ENCODE measurements at places on chromosomes 11 and 22. TPM values are rescaled to one million over a fixed set of nuclear protein-coding genes. Genes with fewer than 3 reads are reported as not detected.

Gene BLID
- total RNA-seq, result not detected

Gene STK33
- 9.3 TPM for total RNA-seq

Gene MPPED2
- total RNA-seq, result 1.0 TPM

Gene APOC3
- total RNA-seq, result not detected

Gene OR9G4
- not detected for total RNA-seq

Gene MYRF
- total RNA-seq, result 0.27 TPM

Gene SMIM35
- 4.5 TPM for total RNA-seq

GRCh38 chr11:128227466-128227865, 359.9 kb downstream of the ETS1 start:
- no peaks in the 10 kb centered on the region for H3K36me3 ChIP-seq
- no peak for DNase-seq
- no peaks in the 10 kb centered on the region for H3K27me3 ChIP-seq
- no peak overlapping the region for H3K27ac ChIP-seq

- no peak overlapping the region for H3K27ac ChIP-seq
- no peaks in the 10 kb centered on the region for H3K27me3 ChIP-seq
- no peak for DNase-seq
- H3K36me3 ChIP-seq, result no peaks in the 10 kb centered on the region
- no peaks in the 10 kb centered on the region for H3K4me1 ChIP-seq
Measured at GRCh38 chr11:19648321-19648720, 64.3 kb upstream of the NAV2 start.

DNA sequence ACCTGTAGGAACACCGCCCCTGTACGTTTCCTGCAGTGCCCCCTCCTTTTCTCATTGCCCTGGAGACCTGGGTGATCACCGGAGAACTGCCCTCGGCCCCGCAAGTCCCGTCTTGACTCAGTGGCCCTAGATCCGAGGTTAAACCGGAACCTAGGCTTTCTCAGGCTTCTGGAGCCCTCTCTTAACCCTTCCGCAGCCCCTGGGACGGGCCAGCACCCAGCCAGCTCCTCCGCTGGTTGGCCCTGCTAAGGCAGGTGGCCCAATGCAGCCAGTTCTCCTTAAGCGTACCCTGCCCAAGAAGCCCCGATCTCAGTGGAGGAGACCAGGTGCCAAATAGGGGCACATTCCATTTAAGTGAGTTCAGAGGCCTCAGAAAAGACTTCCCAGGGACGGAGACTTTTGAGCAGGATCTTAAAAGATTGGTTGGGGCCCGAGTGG, 776 bp downstream of the NLRX1 start:
- peak overlapping the region; percentile 77 for H3K4me3 ChIP-seq
- H3K36me3 ChIP-seq, result no peaks in the 10 kb centered on the region
- H3K27ac ChIP-seq, result no peak overlapping the region
- peaks cover 5% of the 10 kb centered on the region for H3K4me1 ChIP-seq
- no peak for DNase-seq

DNA sequence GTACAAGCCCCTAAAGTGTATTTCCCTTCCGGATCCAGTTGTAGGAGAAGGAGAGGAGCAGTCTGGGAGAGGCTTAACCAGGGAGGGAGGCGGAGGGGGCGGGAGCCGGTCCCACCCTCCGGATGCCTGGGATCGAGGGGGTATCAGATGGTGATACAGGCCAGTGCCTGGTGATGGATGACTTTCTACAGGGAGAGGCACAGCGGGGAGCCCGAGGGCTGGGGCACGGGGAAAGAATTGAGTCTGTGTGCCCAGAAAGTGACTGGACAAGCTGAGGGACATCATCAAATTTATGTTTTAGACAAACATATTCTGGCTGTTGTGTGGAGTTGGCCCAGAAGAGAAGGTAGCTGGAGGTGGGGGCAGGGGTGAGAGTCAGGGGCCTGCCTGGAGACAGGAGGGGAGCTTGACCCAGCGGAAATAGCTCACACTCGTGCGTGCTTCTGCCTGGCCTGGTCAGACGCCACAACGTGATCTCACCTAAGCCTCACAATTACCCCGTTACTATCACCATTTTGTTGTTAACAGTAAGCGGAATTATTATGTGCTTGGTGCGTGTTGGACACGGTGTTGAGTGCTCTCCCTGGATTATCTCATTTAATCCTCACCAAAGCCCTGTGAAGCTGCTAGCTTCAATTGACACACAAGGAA, 42.4 kb downstream of the AMPD3 start:
- no peak overlapping the region for H3K27ac ChIP-seq
- no peak overlapping the region for H3K4me3 ChIP-seq
- no peaks in the 10 kb centered on the region for H3K27me3 ChIP-seq
- peaks cover 100% of the 10 kb centered on the region for H3K36me3 ChIP-seq
- peaks cover 6% of the 10 kb centered on the region for H3K4me1 ChIP-seq
- no peak for DNase-seq

DNA sequence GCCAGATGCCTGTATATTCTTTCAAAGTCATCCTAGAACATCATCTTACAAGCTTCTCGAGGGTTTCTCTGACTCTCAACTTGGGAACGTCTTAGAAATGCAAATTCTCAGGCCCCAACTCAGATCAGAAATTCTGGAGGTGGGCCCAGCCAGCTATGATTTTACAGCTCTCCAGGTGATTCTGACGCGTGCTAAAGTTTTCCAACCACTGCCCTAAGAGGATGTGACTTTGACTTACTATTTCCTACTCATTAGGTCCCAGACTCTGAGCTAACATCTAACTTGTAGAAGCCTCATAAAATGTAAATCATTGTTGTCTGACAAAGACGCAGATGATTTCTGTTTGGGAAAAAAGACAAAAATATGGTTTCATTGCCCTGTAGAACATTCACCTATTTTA, 61.1 kb downstream of the IRAG1 start:
- DNase-seq, result no peak
- H3K4me3 ChIP-seq, result no peak overlapping the region
- peaks cover 22% of the 10 kb centered on the region for H3K4me1 ChIP-seq

DNA sequence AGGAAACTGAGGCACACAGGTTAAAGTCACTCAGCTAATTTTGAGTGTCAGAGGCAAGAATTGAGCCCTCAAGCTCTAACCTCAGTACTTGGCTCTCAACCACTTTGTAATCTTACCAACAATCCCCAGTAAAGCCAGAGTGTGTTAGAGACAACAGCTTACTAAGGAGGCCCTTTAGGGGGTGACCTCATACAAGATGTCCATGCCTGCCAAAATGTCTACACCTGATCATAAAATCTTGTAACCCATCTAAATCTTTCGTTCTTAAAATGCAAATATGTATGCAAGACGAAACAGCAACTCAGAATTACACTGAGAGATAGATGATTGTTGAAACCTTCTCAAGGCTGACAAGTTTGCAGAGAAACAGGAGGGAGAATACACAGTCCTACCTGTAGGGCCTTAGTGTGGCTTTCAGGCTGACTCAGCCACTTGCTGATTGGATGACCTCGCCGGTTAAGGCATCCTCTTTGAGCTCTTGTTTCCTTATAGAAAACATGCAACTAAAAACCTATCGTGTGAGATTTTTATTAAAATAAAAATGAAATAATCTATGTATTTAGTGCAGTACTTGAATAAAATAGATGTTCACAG, 143.2 kb downstream of the OPCML start:
- H3K36me3 ChIP-seq, result no peaks in the 10 kb centered on the region
- DNase-seq, result no peak
- H3K27ac ChIP-seq, result no peak overlapping the region
- no peaks in the 10 kb centered on the region for H3K27me3 ChIP-seq
- H3K4me3 ChIP-seq, result no peak overlapping the region

GRCh38 chr11:67382276-67383136, 9.1 kb upstream of the CLCF1 start:
- H3K4me1 ChIP-seq, result peaks cover 22% of the 10 kb centered on the region
- no peak overlapping the region for H3K4me3 ChIP-seq
- no peaks in the 10 kb centered on the region for H3K27me3 ChIP-seq
- no peaks in the 10 kb centered on the region for H3K36me3 ChIP-seq
- H3K27ac ChIP-seq, result peak overlapping the region; percentile 88

DNA sequence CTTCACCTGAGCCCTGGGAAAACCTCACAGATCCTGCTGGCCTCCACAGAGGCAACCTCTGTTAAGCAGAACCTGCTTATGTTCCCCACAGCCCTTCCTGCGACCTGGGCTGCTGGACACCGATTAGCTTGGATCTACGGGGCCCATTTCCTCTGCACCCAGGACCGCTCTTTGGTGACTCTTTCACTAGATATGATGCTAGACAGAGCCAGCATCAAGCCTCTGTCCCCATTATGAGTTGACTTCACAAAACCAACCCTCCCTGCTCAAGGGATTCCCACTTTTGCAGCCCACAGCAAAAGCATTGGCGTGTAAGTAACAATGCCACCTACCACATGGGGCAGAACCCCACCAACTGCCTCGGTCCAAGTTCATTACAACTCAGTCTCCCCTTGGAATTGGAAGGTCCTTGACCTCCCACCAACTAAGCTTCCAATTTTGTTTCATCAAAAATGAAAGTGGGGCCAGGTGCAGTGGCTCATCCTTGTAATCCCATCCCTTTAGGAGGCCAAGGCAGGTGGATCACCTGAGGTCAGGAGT, 15.2 kb upstream of the TMPRSS4 start:
- no peak overlapping the region for H3K4me3 ChIP-seq
- no peaks in the 10 kb centered on the region for H3K4me1 ChIP-seq
- no peak for DNase-seq
- no peaks in the 10 kb centered on the region for H3K36me3 ChIP-seq
- H3K27me3 ChIP-seq, result no peaks in the 10 kb centered on the region

DNA sequence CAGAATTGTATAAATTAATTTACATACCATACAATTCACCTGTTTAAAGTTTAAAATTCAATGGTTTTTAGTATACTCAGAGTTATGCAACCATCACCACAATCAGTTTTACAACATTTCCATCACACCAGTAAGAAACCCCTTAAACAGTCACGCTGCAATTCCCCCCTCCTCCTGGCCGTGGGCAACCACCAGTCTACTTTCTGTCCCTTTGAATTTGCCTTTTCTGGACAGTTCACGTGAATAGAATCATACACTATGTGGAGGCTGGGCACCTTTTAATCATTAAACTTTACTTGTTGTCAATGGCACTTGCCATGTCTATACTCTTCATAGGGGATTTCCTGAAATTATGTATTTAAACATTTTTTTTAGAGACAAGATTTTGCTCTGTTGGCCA, 20.1 kb upstream of the SWAP70 start:
- DNase-seq, result no peak
- no peaks in the 10 kb centered on the region for H3K36me3 ChIP-seq
- no peaks in the 10 kb centered on the region for H3K27me3 ChIP-seq
- peaks cover 47% of the 10 kb centered on the region for H3K4me1 ChIP-seq

- DNase-seq, result peak; percentile 20
- H3K27ac ChIP-seq, result no peak within 1 kb of the TSS
- peaks cover 8% of the 10 kb centered on the region for H3K4me1 ChIP-seq
- H3K4me3 ChIP-seq, result no peak within 1 kb of the TSS
- no peaks in the 10 kb centered on the region for H3K27me3 ChIP-seq
- no peaks in the 10 kb centered on the region for H3K36me3 ChIP-seq
Measured at GRCh38 chr11:102047305-102047924, at the start of gene CFAP300. Gene CFAP300 (plus strand): TSS chr11:102047437. CDS start chr11:102047471, 34 bp downstream.

DNA sequence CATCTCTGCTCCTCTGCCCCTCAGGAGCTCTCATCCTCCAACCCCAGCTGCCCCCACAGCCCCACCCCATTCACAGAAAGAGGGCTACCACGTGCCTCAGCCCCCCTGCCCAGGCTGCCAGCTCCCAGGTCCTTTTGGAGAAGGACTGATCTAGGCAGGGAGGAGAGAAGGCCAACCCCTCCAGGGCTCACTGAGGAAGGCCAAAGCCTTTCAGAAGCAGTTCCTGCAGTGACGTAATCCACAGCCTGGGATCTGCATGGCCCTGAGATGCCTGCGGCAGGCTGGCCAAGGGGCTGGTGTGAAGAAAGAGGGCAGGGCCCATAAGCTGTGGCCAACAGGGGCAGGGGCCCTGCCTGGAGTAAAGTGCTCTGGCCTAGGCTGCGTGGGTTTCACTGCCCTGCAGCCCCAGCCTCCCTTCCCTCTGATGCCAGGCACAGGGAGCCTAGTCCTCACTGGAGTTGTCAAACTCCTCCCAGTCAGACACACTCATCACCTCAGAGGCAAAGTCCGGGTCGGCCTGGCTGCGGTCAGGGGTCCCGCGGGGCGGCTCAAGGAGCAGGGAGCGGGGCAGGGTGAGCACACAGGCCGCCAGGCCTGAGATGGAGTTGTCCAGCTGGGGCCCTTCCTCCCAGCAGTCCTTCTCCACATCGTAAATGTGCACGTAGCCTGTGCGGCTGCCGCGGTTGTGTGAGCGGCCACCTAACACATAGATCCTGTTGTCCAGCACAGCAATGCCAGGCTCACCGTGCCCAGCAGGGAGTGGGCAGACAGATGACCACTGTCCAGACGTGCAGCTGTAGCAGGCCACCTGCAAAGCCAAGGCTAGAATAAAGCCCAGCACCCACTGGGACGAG, 4.2 kb upstream of the SCARF2 start:
- peaks cover 2% of the 10 kb centered on the region for H3K36me3 ChIP-seq
- H3K4me3 ChIP-seq, result no peak overlapping the region
- H3K27ac ChIP-seq, result no peak overlapping the region
- H3K27me3 ChIP-seq, result peaks cover 22% of the 10 kb centered on the region
- H3K4me1 ChIP-seq, result peaks cover 14% of the 10 kb centered on the region
- no peak for DNase-seq

DNA sequence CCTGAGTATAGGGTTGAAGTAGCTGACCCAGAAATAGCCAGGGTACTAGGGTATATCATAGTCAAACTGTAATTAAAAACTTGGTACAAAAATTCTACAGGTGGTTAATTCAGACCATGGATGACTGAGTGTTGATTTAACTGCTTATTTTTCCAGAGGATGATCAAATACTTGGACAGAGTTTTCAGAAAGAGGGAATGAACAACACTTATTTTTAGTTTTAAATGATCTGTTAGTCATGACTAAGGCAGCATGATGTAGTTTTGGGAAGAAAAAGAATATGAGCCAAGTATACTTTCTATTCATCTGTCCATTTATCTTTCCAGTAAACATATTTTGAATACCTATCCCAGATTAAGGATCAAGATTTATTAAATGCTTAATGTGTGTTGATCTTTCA, 19.8 kb upstream of the CCDC89 start:
- no peak overlapping the region for H3K27ac ChIP-seq
- H3K4me3 ChIP-seq, result no peak overlapping the region
- DNase-seq, result no peak

GRCh38 chr11:74846770-74847169, 98.1 kb downstream of the RNF169 start:
- H3K36me3 ChIP-seq, result no peaks in the 10 kb centered on the region
- no peaks in the 10 kb centered on the region for H3K27me3 ChIP-seq
- H3K4me3 ChIP-seq, result no peak overlapping the region
- no peak overlapping the region for H3K27ac ChIP-seq
- no peak for DNase-seq
- H3K4me1 ChIP-seq, result peaks cover 9% of the 10 kb centered on the region

DNA sequence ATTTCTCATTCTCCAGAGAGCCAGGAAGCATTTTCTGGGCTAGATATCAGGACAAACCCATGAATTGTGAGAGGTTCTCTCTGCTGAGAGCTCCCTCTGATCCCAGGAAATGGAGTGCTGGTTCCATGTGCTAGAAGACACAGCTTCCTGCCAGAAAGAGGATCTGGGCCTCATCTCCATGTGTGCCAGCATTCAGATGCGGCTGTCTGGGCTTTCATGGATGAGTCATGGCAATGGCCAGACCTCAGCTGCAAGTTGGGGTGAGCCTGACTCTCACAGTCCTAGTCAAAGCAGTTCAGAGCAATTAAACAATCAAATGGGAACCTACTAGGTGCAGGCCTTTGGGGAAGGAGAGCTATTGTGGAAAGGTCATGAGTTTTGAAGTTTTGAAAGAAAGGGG, 82.3 kb upstream of the EED start:
- H3K27me3 ChIP-seq, result no peaks in the 10 kb centered on the region
- H3K4me1 ChIP-seq, result peaks cover 14% of the 10 kb centered on the region
- no peak overlapping the region for H3K4me3 ChIP-seq
- H3K27ac ChIP-seq, result no peak overlapping the region

GRCh38 chr11:116788534-116788933, 711 bp upstream of the ZPR1 start:
- H3K4me3 ChIP-seq, result peak overlapping the region; percentile 81
- H3K36me3 ChIP-seq, result peaks cover 4% of the 10 kb centered on the region
- H3K4me1 ChIP-seq, result peaks cover 22% of the 10 kb centered on the region
- peak overlapping the region; percentile 82 for H3K27ac ChIP-seq
